Esophagus squamous epithelium (tissue), 5 donors: ENCODE measurements at places on chromosomes 16 and 17.
A peak's percentile ranks its signal among the peaks of the same experiment; 100 is the strongest.

DNA sequence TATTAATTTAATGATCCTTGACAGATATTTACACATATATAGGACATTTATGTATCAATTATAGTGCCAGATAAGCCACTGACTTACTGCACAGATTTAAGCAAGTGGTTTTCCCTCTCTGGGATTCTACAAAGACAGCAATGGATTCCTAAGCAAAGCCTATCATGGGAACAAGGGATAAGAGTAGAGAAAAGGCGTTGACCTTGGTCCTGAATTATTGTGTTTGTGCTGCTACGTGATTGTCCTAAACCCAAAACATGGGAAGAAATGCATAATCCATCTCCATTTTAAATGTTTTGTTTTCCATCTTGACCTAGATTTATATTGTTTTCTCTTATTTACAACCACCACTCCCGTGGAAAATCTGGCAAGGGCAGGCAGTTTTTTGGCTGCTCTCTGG is 14.0 kb downstream of the SLFN11 start:
- DNase-seq, result no peak

DNA sequence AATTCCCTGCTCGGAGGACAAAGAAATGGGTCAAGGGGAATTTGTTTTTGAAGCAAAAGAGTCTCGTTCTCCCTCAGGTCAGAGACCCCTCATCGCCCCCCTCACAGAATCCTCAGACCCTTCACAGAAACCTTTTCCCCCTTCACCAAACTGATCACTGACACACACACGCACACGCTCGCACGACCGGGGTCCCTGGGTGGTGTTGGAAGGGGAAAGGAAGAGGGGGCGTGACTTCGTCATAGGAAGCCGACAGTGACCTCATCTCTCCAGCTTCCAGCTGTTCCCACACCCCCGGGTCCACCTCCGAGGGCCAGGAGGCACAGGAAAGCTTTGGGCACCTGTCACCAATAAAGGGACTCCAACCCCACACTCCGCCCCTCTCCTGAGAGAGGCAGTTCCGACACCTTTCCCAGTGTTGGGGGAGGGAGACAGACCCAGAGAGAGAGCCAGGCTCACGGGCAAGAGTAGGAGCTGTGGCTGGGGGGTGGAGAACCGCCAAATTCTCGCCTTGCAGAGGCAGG is 1.2 kb downstream of the ASGR1 start:
- DNase-seq, result no peak

DNA sequence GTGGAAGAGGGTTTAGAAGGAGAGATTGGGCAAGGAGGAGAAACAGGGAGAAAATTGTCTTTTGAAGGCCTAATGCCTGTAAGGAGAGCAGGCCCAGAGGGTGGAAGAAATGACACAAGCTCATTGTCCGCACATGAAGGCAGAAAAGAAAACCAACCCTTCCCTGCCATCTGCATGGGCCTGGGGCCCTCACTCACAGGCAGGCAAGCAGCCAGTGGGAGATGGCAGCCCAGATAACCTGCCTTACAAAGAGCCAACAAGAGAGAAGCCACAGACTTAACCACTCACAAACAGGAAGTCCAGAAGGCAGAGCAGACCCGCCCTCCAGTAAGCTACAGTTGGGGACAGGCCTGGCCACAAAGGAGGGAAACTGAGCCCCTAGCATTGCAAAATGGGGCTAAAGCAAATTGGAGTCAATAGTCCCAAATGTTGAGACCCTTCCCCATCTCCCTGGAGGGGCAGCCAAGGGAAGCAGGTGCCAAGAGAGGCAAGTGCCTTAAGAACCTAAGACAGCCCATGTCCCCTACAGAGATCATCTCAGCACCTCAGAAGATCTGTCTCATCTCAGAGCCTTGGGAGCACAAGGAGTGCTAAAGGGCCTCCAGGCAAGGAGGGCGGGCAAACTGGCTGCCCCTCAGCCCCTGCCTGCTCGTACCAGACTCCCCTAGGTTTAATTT is 7.3 kb upstream of the TSPOAP1 start:
- no peak for DNase-seq

- no peak for DNase-seq
Measured at GRCh38 chr16:14186795-14187221, 115.7 kb downstream of the MRTFB start.

- no peak for DNase-seq
Measured at GRCh38 chr16:67356396-67356795, 29.8 kb downstream of the LRRC36 start.

DNA sequence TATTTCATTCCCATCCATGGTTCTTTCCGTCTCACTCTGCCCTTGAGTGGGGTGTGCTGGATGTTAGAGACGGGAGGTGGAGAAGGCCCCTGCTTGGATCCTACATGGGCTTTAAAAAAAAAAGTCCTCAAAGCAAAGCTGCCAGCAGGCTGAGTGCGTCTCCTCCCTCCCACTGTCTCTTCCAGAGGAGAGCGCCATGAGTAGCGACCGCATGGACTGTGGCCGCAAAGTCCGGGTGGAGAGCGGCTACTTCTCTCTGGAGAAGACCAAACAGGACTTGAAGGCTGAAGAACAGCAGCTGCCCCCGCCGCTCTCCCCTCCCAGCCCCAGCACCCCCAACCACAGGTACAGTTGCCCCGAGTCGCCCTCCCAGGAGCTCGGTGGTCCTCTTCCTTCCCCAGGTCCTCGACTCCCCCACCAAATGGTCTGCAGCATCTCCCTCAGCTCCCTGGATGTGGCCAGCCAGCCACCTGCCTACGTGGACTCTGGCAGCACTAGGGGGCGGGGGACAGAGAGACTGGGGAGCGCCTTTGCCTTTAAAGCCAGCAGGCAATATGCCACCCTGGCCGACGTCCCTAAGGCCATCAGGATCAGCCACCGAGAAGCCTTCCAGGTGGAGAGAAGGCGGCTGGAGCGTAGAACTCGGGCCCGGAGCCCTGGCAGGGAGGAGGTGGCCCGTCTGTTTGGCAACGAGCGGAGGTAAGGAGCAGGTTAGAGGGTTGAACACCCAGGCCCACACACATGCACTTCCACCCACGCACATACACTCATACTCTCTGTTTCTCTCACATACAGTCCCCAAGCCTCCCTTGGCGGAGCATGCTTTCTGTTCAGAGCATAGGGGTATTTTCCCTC is 68.2 kb downstream of the PLD6 start:
- no peak for DNase-seq

- DNase-seq, result no peak
Measured at GRCh38 chr16:28923652-28924398, 1.2 kb downstream of the RABEP2 start.

GRCh38 chr17:82648742-82649331 is 593 bp upstream of the WDR45B start:
- peak; percentile 38 for DNase-seq

- DNase-seq, result no peak
Measured at GRCh38 chr17:28724500-28725165, 1.4 kb downstream of the TLCD1 start.

DNA sequence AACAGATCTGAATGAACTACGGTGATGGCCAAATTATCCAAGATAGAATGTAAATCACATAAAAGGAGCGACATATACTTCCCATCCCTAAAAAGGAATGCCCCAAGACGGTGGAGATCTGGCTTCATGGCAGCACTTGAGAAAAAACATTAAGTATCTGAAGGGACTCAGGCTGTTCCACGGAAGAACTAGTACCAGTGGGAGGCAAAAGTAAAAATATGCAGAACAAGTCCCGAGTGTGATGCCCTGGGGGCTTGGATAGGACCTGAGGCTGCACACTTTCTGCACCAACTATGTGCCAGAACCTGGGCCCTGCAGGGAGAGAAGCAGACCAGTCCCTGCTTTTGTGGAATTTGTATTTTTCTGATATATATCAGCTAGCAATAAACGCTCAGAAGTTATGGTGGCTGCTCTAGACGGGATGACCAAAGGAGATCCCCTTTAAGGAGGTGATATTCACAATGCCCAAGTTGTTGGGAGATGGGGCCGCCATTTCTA is 539 bp upstream of the CKLF start:
- no peak for DNase-seq

DNA sequence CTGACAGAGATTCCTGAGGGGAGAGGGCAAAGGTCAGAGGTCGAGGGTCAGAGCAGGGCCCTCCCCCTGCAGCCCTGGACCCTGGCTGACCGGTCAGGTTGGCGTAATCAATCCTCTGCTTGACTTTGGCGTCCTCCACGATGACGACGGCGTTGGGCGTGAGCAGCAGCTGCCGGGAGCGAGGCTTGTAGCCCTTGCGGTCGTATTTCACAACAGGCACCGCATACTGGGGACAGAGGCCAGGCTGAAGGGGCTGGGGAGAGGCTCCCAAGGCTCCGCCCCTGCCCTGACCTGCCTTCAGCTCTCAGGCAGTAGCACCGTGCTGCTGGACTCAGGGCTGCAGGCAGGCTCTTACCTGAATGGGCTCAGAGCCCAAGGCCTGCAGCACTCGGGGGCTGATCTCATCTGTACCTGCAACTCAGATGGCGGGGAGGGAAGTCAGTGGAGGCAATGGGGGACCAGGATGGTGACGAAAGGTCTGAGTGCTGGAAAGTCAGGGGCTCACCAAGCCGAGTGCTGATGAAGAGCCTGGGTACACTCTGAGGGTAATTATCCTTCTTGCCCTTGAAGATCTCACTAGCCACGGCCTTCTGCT is 12.0 kb upstream of the CRK start:
- DNase-seq, result no peak

GRCh38 chr17:12406623-12407215 is 259.0 kb upstream of the MYOCD start:
- DNase-seq, result no peak

DNA sequence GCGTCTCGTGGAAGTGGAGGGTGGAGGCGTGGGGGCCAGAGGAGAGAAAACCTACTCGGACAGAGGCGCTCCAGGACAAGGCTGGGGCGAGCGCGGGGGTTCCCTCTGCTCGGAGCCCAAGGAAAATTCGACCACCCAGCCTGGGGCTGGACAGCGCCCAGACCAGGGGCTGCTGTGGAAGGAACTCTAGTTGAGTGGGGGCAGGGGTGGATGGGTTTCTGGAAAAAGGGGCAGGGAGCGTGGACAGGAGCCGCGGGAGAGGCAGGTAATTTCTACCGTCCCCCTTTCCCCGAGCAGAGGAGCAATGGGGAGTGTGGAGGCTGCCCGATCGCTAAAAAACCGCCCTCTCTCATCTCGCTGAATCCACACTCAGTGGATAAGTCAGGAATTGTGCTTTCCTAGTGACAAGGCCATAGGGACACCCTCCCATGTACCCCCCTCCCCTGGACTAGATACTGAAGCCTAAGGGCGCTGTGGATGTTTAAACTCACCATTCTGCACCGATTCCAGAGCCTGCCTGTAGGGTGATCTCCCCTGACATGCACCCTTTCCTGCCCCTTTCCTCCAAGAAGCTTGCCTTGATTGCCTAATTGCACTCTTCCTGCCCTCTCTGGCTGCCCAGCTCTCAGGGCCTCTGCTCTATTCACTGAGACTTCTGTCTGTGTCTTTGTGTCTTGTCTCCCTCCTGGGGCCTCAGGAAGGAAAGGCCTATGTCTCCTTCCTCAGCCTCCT is 90.7 kb upstream of the TMEM97 start:
- no peak for DNase-seq

- DNase-seq, result no peak
Measured at GRCh38 chr16:54628796-54629625, 301.7 kb upstream of the IRX5 start.

- no peak for DNase-seq
Measured at GRCh38 chr16:46884513-46885293, 541 bp downstream of the GPT2 start.

DNA sequence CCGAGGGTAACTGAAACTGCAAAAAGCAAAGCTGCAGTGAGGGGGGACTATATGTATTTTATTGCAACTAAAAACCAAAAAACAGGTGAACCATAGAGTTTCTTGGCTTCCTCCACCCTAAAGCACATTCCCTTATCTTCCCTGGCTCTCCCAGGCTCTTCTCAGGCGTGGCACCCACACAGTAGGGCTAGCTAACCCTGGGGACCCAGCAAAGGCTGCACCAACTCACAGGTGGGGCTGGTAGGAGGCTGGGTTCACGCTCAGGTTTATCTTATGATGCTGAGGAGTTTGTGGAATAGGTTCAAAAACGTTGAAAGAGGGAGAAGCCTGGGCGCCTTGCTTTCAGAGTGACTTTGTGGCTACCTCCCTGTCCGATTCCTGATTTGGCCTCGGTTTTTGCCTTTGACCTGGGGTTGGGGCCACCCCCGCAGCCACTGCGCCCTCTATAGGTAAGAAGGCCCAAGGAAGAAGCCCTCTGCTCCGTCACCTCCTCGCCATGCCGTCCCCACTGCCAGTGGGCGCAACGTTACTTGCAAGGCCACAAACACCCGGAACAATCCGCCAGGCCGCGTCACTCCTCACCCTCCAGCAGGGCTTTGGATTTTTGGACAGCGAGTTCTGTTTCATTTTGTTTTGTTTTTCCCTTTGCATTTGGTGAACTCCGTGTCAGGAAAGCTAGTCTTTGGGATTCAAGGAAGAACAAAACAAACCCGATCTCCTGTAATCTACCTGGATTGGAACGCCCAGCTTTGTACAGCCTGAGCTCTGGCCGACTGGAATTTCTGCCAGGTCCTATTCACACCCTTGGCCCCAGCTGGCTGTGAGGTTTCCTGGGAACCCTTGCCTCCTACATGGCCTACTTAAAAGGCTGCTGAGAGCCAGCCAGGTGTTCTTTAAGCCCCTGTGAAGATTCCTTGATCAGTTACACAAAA is 60.8 kb downstream of the TBC1D16 start:
- no peak for DNase-seq

GRCh38 chr17:9424071-9424640 is 151.5 kb downstream of the STX8 start:
- DNase-seq, result no peak

DNA sequence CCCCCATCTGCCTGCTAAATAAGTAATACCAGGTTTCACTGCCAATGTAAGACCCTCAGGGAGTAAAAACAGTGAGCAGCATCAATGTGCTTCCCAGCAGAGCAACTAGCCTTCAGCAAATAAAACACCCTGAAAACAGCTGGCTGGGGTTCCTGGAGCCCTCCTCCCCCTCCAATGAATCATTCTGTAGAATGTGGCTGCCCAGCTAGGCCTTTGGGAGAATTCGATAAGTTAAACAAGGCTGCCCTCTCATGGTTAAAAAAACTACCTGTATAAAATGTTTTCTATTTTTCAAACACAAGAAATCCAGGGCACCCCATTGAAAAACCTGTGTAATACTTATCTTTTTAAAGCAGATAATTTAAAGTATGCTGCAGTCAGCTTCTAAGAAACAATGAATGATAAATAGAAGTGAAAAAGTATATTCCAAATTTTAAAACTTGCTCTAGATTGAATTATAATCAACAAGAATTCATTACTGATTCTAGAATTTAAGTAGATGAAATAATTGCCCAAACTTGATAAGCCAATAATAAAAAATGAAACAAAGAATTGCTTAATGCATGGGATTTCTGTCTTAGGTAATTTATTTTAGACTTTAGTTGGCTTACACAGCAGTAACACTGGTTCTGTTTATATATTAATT is 9.4 kb upstream of the TOM1L1 start:
- DNase-seq, result no peak
